ENCODE measurements at places on chromosomes 13 and 19.

GRCh38 chr13:102582256-102582655 is 14.5 kb upstream of the TPP2 start:
- H3K4me1 ChIP-seq, result peaks cover 13% of the 10 kb centered on the region
- no peak for DNase-seq
- peaks cover 21% of the 10 kb centered on the region for H3K27me3 ChIP-seq
- H3K36me3 ChIP-seq, result no peaks in the 10 kb centered on the region
- H3K27ac ChIP-seq, result no peak overlapping the region

- DNase-seq, result no peak
- peak overlapping the region; percentile 70 for H3K27ac ChIP-seq
- H3K36me3 ChIP-seq, result peaks cover 23% of the 10 kb centered on the region
- H3K27me3 ChIP-seq, result peaks cover 2% of the 10 kb centered on the region
- H3K4me1 ChIP-seq, result peaks cover 15% of the 10 kb centered on the region
These were observed 722 bp downstream of the DCAF15 start for GRCh38 chr19:13952931-13953531.

DNA sequence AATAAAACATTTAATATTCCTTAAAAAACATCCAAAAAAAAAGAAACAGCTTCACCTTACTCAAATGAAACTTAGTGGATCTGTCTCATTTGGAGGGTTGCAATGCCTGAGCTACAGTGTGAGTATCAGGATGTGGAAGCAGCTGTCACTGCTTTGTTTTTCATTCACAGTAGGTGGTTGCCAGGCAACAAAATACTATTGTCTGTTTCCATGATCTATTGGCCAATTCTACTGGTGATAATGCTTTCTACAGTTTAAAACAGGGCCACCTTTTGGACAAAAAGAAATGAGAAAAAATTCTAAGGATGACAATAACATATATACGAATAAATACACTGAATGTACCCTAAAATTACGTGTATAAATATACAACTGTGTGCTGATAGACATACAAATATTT is 3.0 kb downstream of the ENOX1 start:
- no peak overlapping the region for H3K4me3 ChIP-seq
- H3K36me3 ChIP-seq, result no peaks in the 10 kb centered on the region
- no peak overlapping the region for H3K27ac ChIP-seq
- peaks cover 34% of the 10 kb centered on the region for H3K27me3 ChIP-seq
- peaks cover 2% of the 10 kb centered on the region for H3K4me1 ChIP-seq

- no peaks in the 10 kb centered on the region for H3K27me3 ChIP-seq
- no peaks in the 10 kb centered on the region for H3K4me1 ChIP-seq
- no peak overlapping the region for H3K4me3 ChIP-seq
- no peak overlapping the region for H3K27ac ChIP-seq
- no peak for DNase-seq
These were observed 23.5 kb downstream of the ZNF180 start for GRCh38 chr19:44476559-44477408.

- H3K4me3 ChIP-seq, result no peak overlapping the region
- peaks cover 3% of the 10 kb centered on the region for H3K4me1 ChIP-seq
- H3K36me3 ChIP-seq, result no peaks in the 10 kb centered on the region
- peaks cover 8% of the 10 kb centered on the region for H3K27me3 ChIP-seq
- H3K27ac ChIP-seq, result no peak overlapping the region
These were observed 77.8 kb downstream of the ITGBL1 start for GRCh38 chr13:101530293-101530692.

DNA sequence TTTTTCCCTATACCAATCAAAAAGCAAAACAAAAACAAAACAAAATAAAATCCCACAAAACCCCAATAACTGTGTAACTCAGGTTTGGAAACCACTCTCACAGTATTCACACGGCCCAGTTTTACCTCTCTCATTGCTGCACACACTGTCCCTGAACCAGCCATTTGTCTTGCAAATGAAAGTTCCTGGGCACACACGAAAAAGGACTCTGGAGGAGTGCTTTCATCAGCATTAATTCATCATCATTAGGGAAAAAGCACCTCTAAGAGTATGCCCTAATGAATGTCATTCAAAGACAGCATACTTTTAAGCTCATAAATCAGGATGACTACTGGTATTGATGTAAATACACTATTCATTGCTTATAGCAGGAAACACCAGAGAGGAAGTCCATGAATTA is 306.3 kb downstream of the DNAJC15 start:
- H3K27me3 ChIP-seq, result peaks cover 5% of the 10 kb centered on the region
- DNase-seq, result no peak
- H3K27ac ChIP-seq, result no peak overlapping the region

DNA sequence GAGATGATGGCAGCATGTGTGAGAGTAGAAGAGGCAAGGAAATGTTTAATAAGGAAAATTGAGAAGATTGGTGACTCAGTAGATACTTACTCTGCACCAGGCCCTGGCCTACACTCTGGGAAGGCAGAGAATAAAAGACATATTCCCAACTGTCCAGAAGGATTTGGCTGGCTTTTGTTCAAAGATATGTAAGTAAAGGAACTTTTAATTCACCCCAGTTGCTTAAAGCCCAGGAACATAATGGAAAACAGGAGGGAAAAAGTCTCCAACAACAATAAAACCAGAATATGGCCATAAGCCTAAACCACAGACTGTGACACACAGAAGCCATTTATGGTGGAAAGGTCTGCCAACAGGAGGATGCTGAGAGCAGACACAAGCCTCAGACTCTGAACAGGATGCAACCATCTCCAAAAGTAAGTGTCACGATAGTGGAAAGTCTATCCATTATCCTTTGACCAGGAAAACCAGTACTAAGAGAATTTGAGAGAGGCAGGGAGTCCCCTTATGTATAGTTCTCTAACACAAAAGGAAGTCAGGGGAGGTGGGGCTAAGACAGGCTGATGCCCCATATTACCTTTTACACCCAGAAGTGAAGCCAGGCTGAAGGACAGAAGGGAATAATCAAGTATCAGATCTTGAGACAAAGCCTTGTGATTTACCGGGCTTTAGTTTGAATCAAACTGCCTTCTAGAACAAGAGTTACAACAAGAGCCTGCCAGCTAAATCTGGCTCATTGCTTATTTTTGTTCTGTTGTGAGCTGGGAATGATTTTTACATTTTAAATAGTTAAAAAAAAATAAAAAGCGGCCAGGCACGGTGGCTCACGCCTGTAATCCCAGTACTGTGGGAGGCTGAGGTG is 169.5 kb upstream of the STARD13 start:
- no peaks in the 10 kb centered on the region for H3K36me3 ChIP-seq
- peaks cover 2% of the 10 kb centered on the region for H3K27me3 ChIP-seq
- no peak for DNase-seq
- H3K4me3 ChIP-seq, result no peak overlapping the region

DNA sequence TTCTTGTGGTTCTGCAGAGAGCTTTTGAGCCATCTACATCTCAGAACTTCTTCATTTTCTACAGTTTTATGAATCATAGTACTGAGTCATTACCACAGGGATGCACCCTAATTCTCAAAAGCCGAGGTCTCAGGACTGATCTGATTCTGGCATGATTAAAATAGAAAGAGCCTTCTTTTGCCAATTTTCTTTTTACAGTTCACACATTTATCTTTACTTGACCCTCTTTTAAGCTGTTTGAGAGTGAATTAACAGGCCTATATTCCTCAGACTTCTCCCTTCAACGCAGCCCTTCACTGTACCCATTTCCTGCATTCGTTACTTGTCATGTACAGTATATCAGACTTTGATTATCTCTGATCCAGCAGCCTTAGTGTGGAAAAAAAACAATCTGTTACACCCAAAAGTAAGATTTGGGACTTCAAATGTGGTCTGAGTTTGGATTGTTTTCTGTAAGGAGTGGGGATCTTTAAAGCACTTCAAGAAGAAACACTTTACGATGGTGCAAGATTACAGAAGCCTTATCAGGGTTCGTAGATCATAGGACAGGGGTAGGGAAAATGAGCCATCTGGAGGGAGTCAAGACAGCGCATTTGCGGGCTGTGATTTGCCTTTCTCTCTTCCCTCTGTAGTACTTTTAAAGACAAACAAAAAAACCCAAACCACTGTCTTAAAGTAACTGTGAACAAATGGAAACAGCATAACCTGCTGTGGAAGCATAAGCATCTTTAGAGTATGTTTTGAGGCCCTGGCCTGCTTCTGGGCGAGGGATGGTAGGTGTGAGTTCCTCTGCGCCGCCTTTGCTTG is 15.3 kb upstream of the GPR183 start:
- DNase-seq, result peak; percentile 44
- H3K4me1 ChIP-seq, result peaks cover 60% of the 10 kb centered on the region
- peak overlapping the region; percentile 31 for H3K4me3 ChIP-seq

DNA sequence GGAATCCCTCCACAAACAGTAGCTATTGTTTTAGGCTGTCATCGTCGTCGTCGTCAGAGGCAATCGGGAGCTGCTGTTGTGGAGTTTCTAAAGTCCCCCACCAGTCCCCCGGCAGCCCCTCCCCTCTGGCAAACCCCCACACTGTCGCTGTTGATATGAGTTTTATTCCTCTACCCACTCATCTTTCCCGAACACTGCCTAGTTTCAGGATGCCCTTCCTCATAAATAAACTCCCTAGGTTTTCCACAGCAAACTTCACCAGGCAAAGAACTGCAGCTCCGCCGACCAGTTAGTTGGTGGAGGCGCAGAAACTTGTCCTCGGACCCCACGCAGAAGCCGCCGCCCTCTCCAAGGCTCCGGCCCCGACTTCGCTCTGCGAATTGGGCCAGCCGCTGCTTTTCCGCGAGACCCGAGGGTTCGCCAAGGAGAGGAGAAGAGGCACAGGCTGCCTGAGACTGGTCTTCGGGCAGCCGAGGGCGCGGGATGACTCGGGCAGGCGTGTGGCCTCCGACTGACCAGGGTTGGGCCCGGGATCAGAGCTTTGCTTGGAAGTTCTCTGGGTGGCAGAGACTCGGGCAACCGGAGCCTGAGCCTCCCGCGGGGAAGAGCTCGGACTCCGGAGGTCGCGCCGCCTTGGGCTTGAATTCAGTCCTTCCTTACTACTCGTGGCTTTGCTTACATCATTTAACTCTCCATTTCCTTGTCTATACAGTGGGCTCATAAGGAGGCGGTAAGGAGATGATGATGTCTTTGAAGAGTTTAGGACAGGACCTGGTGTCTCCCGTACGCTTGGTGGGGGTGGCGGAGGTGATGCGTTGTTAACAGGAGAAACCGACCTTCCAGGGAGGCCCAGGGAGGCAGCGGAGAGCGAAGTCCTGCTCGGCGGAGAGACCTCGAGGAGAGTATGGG is 7.9 kb downstream of the PDX1 start:
- H3K36me3 ChIP-seq, result no peaks in the 10 kb centered on the region
- H3K27ac ChIP-seq, result no peak overlapping the region
- peaks cover 80% of the 10 kb centered on the region for H3K27me3 ChIP-seq
- no peak overlapping the region for H3K4me3 ChIP-seq
- peaks cover 3% of the 10 kb centered on the region for H3K4me1 ChIP-seq

DNA sequence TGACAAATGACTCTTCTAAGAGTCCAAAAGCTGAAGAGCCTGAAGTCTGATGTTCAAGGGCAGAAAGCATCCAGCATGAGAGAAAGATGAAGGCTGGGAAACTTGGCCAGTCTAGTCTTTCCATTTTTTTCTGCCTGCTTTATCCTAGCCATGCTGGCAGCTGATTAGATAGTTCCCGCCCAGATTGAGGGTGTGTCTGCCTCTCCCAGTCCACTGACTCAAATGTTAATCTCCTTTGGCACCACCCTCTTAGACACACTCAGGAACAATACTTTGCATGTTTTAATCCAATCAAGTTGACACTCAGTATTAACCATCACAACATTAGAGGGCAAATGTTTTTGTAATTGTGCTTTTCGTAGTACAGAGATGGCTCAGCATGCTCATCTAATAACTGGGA is 267.5 kb upstream of the KLHL1 start:
- H3K27me3 ChIP-seq, result no peaks in the 10 kb centered on the region
- H3K36me3 ChIP-seq, result no peaks in the 10 kb centered on the region
- no peaks in the 10 kb centered on the region for H3K4me1 ChIP-seq
- H3K4me3 ChIP-seq, result no peak overlapping the region
- DNase-seq, result no peak

GRCh38 chr19:50358483-50359327 is 6.7 kb downstream of the NAPSA start:
- H3K4me3 ChIP-seq, result peak overlapping the region; percentile 89
- peaks cover 24% of the 10 kb centered on the region for H3K36me3 ChIP-seq

DNA sequence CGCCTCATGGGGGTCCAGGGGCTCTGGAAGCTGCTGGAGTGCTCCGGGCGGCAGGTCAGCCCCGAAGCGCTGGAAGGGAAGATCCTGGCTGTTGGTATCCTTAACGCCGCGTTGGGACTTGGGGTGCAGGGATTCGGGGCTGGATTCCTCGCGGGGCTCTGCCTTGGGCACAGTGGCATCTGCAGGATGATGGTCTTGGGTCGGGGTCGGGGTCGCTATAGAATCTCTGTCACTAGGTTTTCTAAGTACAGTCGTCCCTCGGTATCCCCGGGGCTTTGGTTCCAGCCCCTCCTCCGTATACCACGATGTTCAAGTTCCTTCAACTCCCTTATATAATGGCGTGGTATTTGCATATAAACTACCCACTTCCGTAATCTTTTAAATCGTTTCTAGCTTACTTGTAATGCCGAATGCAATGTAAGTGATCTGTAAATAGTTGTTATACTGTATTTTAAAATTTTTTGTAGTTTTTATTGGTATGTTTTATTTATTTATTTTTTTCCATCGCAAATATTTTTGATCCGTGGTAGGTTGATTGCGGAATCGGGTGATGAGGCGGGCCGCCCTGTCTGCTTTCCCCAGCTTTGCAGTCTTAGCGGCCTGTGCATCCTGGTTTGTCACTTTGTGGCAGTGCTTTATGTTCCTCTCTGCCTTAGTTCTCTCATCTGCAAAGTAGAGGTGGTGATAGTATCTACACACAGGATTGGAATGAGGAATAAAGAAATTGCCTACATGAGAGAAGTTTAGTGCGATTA is 606 bp downstream of the ERCC5 start:
- no peaks in the 10 kb centered on the region for H3K27me3 ChIP-seq
- H3K36me3 ChIP-seq, result peaks cover 16% of the 10 kb centered on the region
- H3K4me3 ChIP-seq, result peak overlapping the region; percentile 98
- peak; percentile 42 for DNase-seq
- H3K4me1 ChIP-seq, result peaks cover 35% of the 10 kb centered on the region

DNA sequence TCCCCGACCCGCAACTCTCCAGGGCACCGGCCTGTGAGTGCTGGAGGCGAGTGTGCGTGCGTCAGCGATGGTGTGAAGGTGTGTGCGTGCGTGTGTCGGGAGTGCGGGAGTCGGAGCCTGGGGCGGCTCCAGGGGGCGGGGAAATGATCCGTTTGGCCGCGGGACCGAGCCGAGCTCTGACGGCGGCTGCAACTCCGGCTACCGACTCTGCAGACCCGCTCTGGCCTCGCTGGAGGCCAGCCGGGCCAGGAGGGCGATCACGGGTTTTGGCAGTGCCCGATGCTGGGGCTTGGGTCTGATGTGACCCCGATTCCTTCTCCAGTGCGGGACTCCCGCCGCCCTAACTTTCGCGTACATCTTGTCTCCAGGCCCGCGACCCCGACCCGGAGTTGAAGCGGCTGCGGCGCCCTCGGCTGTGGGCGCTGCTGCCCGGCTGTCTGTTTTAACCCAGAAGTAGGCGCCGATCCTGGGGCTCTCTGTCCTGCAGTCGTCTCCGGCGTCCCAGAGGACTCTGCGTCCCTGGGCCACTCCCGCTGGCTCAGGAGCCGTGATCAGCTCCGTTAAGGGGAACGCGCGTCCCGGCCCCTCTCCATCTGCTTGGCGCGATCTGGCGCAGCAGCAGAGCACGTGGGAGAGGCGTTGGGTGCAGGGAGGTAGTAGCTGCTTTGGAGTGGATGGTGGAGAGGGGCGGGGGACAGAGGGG is 1.2 kb downstream of the CHST8 start:
- H3K36me3 ChIP-seq, result no peaks in the 10 kb centered on the region
- H3K4me3 ChIP-seq, result no peak overlapping the region
- DNase-seq, result no peak
- H3K27me3 ChIP-seq, result peaks cover 33% of the 10 kb centered on the region
- no peaks in the 10 kb centered on the region for H3K4me1 ChIP-seq
- no peak overlapping the region for H3K27ac ChIP-seq
